Fibroblast of skin of left biceps (primary cell): ENCODE measurements at places on chromosomes 3 and 15.
A peak's percentile ranks its signal among the peaks of the same experiment; 100 is the strongest.

DNA sequence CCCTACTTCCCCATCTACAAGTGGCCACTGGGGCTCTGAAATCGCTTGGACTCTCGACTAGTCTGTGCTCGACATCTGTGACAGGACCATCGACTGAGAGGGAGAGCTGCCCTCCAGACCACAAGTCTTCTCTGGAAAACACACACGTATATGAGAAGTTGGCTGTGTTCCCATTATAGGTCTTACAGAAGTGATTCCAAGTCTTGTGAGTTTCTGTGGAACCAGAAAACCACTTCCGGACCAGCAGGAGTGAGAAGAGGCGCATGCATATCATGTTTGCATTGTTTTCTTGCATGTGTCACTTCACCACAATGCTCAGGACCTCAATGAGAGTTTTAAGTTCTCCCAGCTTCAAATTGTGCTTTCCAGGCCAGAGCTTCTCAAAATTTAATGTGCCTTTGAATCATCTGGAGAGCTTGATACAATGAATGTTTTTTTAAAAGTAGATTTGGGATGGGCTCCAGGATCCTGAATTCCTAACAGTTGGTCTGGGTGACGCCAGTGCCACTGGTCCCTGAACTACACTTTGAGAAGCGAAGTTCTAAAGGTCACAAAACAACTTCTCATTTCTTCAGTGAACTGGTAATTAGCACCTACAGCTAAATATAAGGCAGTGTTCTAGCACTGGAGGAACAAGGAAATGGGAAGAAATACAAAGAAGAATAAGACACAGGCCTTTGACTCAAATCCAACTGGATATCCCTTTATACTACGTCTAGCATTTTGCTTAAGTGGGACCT is 15.7 kb downstream of the LIPC start:
- DNase-seq, result peak; percentile 85

DNA sequence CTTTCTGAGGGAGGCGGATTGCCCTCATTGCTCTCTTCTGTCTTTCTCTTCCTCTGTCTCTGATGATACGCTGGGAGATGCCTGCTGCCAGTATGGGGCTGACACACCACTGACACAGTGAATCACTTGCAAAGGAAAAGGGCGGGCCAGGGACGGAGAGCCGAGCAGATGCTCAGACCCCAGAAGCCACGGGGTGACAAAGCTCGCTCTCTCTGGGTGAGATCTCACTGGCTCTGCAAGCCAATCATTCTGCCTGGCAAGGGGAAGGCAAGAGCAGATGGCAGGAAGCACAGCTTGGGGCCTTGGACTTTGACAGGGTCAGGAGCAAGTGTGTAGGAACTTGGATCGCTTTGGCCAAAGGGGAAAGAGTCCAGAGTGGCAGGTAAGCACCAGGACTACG is 198.7 kb downstream of the NTRK3 start:
- DNase-seq, result no peak

DNA sequence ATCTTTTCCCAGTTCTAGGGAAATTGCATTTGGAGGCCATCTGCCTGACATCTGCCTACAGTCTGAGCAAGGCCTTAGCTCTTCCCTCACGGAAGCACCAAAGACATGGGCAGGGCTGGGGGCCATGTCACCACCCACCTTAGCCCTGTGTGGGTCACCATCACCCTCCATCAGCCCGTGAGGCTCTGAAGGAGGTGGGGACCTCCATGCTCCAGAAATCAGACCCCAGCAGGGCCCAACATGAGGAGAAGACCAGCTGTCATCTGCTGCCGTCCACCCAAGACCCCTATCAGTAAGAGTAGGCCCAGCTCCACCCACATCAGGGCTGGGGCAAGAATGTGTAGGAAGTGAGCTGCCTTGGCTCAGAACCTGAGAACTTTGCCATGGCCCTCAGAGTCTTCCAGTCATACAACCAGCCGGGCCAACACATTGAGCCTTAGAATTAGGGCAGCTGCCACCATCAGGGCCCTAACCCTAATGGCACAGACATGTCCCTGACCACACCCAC is 1.9 kb downstream of the TMIE start:
- no peak for DNase-seq

- DNase-seq, result no peak
Measured at GRCh38 chr3:123229145-123229544, 27.4 kb downstream of the SEC22A start.

DNA sequence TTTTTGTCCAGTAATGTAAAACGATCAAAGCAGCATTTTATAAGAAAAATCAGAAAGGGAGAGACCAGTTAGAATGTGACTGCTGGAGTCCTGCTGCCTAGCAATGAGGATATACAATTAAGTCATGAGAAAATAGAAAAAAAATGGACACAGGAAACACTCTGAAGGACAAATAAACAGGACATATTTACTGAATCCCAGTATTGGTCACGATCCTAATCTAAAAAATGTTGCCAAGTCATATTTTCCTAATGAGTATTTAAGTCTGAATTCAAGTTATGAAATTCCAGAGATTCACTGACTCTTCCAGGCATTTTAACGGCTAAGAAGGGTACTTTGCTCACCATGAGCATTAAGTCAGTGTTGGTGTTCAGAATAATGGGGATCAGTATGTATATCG is 154.3 kb upstream of the CCDC54 start:
- no peak for DNase-seq

GRCh38 chr15:74983725-74984231 is 11.6 kb upstream of the SCAMP5 start:
- DNase-seq, result no peak

- no peak for DNase-seq
Measured at GRCh38 chr15:89912674-89913396, at the start of gene ARPIN. TSS of gene ARPIN (minus strand) at chr15:89912952. CDS start at chr15:89912835, 117 bp downstream.

- no peak for DNase-seq
Measured at GRCh38 chr15:61549727-61550126, 320.6 kb upstream of the RORA start.

DNA sequence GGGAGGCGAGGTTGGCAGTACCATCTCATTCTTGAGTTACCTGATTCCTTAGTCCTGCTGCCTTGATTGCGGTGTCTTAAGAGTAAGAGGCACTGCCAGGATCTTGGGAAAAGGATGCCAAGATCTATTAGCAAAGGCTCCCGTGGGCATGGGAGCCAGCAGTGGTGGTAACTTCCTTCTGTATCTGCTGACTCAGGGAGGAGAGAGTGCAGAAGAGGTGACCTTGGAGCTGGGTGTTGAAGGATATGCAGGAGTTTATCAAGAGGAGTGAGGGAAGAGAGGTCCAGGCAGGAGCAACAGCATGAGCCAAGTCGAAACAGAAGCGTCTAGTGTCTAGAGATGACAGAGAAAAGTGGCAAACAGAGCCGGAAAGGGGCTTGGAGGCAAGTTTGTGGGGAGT is 4.5 kb downstream of the MESP2 start:
- no peak for DNase-seq

DNA sequence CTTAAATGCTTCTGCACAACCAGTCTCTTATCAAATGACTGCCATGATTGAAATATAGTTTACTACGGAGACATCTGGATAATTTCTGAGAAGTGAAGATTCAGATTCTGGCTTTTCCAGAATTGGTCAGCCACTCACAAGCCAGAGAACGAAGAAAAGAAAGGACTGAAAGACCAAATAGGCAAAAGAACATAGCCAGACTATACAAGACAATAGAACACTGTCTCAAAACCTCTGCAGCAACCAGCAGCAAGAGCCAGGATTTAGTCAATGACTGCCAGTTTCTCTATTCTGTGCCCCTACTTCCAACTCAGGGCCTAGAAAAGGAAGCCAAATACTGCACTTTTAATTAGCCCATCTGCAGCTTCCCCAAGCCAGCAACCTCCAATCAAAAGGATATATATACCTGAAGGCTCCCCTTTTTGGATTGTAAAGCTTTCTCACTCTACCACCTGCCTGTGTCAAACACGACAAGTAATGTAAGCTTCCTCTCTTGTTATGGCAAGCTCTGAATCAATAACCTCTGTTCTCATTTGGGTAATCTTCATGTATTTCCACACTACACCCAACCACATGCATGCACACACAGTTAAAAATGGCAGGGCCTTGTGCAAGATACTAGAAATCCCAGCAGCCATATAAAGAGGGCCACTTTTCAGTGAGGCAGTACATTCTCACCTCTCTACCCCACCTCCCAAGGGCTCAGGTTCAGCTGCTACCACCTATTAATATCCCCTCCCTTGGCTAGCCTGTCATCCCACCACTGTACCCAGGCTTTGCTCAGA is 97.1 kb downstream of the ERC2 start:
- DNase-seq, result no peak

- no peak for DNase-seq
Measured at GRCh38 chr15:88591384-88591783, 29.8 kb upstream of the AEN start.

- DNase-seq, result no peak
Measured at GRCh38 chr3:25266677-25267076, 161.4 kb upstream of the RARB start.

- no peak for DNase-seq
Measured at GRCh38 chr15:32765236-32765635, 47.4 kb downstream of the GREM1 start.

GRCh38 chr3:12356175-12356574 is 67.3 kb downstream of the PPARG start:
- DNase-seq, result no peak

GRCh38 chr15:57769266-57769665 is 62.8 kb downstream of the POLR2M start:
- peak; percentile 55 for DNase-seq

DNA sequence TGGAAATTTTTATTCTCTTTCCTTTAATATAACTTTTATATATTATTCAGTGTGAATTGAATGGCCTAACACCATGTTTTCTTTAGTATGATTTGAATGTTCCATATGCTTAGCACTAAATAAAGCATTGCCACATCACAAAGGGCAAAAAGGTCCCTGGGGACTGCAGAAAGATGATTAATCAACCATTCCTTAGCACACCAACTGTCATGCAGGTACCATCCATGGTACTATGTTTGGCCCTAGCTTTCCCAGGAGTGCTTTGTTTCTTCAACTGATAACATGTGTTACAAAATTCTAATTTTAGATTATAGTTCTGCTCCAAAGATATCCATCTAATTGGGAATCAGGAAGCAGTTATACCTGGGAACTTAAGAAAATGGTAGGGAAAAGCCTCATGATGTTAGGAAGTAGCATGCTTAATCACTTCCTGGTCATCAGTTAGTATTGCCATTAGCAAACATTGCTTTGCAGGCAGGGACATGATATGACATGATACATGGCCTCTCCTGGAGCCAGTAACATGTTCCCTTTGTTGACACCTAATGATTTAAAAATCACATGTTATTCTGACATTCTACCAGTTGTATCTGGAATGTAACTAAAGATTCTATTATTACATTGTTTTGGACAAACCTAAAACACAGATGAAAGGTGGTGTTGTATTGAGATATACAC is 712.6 kb upstream of the GBE1 start:
- no peak for DNase-seq

- DNase-seq, result no peak
Measured at GRCh38 chr3:51967384-51968169, at the start of gene PCBP4. TSS of gene PCBP4 (minus strand) at chr3:51967454. CDS start at chr3:51961240, 6,214 bp downstream.

DNA sequence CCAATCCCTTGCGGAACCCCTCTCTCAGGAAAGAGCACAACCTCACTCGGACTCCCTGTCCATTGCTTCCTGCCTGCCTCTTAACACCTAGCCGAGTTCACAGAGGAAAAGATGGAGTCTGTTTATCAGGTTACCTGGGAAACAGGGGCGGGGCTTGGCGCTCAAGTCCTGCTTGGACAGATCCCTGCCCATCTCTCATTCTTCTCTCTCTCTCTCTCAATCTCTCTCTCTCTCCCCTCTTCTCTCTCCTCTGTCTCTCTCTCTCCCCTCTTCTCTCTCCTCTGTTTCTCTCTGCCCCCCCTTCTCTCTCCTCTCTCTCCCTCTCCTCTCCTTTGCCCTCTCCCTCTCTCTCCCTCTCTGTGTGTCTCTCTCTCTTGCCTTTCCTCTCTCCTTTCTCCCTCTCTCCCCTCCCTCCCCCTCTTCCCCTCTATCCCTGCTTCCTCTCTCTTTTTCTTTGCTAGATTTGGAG is at the start of gene EFHB:
TSS of gene EFHB (minus strand) at position 120 of the 469 bp plus-strand sequence. CDS start 199 bp downstream, outside the sequence.
- DNase-seq, result no peak

DNA sequence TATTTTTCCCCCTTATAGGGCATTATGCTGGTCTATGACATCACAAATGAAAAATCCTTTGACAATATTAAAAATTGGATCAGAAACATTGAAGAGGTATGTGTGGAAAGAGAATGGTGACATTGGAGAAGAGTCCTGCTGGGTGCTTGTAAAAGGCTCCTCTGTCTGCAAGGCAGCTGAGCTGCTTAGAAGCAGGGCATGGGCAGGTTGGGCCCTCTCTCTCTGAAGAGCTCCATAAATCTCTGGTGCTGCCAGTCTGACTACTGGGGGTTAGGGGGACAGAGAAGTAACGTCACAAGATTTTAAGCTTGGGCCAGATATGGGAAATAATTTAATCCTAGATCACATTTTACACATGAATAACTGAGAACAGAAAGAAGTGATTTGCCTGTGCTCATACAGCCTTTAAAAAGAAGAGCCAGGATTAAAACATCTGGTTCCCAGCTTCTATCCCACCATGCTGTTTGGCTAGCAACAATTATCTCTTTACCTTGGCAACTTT is 21.9 kb upstream of the APH1B start:
- no peak for DNase-seq

GRCh38 chr3:182606905-182607504 is 186.3 kb upstream of the ATP11B start:
- no peak for DNase-seq

GRCh38 chr15:48855501-48856440 is 22.2 kb upstream of the EID1 start:
- DNase-seq, result no peak

DNA sequence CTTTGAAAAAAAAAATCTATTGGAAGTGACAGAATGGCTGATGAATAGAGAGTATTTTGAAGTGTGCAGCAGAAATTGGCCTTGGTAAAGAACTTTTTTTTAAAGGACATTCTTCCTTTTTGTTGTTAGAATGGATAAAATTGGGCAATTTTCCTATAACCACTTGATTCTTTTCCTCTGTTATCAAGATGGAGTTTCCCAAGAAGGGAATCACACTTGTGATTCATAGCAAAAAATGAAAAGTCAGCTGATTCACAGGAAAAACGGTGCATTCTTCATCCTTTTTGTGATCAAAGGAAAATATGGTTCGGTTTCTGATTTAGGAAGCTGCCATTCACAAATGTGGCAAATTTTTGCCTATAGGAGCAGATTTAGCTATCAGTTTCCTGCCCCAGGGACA is 486.8 kb downstream of the GBE1 start:
- DNase-seq, result no peak

GRCh38 chr15:48781481-48782081 is 29.3 kb downstream of the CEP152 start:
- no peak for DNase-seq

- DNase-seq, result no peak
Measured at GRCh38 chr3:129469026-129469425, 29.0 kb downstream of the IFT122 start.
